Neural progenitor cell (in vitro differentiated cells): ENCODE measurements at places on chromosomes 13 and 19.

- DNase-seq: peak; percentile 38
Observed at GRCh38 chr19:7326105-7326877, 22.4 kb upstream of the ARHGEF18 start.

GRCh38 chr19:35717665-35718344, at the start of gene KMT2B:
Gene KMT2B (plus strand): TSS chr19:35718003. CDS start chr19:35718019, 16 bp downstream.
- DNase-seq: peak; percentile 99

DNA sequence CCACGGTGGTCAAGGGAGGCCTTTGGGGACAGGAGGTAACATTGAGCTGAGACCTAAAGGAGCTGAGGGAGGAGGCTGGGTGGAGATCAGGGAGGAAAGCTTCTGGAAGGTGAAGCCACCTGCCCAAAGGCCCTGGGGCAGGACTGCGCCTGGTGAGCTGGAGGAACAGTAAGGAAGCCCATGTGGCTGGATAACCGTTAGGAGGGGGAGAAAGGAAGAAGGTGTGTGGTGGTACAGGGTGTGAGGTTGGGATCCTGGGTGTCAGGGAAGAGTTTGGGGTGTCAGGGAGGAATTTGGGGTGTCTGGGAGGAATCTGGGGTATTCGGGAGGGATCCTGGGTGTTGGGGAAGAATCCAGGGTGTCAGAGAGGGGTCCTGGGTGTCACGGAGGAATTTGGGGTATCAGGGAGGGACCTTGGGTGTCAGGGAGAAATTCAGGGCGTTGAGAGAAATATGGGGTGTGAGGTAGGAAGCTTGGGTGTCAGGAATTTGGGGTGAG, 695 bp downstream of the TICAM1 start:
- no peak for DNase-seq

- peak; percentile 28 for DNase-seq
Observed at GRCh38 chr13:102903659-102904407, 58.0 kb downstream of the ERCC5 start.

DNA sequence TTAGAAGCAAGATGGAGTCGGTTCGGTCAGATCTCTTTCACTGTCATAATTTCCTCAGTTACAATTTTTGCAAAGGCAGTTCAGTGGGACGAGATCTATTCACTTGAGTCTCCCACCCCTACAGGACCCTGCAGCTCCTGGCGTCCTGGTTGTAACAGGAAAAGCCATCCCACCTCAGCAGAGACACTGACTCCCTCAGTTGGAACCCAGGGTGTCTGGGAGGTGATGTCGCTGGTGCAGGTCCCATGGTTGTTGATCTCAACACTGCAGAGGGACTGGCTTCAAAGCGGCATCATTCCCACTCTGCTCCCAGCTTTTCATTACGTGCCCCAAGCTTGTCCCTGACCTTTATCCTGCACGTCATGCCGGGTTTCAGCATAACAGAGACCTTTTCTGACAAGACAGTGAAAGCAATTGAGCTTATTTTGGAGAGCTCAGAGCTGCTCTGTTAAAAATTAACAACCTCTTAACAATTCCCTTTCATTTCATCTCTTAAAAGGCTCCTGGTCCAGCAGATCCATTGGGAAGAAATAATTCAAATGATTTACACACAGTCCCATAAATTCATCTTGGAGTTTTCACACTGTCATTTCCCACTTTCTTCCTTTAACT, 17.6 kb upstream of the COG3 start:
- no peak for DNase-seq

GRCh38 chr13:23673354-23673753, 103.1 kb downstream of the TNFRSF19 start:
- DNase-seq: no peak

DNA sequence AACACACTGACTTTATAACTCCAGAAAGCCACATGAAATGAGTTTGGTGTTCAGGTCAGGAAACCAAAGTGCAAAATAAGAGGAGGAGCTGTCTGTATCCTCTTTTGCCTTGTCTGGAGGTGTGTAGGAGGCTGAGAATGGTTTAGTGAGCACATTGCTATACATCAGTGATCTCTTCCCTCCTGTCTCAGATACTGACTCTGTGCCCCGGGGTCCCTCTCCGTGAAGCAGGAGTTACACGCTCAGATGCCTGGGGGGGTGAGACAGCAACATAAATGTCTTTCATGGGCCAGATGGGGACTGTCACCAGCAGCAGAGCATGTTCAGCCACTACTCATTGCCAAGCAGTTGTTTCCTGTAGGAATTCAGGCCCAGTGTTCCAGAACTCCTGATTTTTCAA, 285.4 kb downstream of the ATP8A2 start:
- DNase-seq: no peak

DNA sequence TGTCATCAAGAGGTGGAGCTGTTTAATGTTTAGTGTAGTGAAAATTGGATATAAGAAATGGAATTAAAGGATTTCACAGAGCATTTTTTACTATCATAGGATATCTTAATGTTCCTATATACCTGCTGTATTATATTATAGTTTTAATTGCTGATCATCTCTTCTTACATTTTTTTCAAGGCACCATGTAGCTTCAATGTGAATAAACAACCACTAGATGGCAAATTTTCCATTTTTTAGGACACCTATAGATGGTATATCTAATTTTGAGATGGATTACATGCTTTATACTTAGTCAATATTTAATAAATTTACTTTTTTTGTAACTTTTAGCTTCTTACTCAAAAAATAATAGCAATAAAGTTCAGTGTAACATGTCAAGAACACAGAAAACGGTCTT, 9.0 kb upstream of the ATXN8OS start:
- no peak for DNase-seq

DNA sequence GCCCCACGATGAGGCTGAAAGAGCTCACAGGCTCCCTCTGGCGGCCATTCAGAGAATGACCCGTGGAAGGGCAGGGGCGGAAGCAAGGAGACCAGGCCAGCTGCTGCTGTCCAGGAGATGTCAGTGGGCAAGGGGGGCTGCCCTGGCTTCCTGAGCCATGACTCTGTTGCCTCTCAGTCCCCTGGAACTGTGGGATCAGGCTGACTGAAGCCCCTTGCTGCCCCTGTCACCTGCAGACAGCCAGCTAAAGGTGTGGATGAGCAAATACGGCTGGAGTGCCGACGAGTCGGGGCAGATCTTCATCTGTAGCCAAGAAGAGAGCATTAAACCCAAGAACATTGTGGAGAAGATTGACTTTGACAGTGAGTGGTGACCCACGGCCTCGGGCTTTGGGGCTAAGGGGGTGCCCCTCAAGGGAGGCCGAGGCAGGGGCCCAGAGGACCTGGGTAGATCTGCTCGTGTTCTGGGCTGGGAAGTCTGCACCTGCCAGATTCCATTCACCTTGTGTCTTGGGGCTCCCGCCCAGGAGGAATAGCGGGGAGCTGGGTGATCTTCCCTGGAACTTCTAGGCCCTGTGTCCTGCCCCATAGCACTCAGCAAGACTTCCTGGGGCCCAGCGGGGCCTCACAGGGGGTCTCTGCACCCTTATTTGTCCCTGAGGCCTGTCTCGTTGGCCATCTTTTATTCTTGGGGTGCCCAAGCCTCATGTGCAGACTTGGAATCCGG, 12.5 kb upstream of the ACTN4 start:
- peak; percentile 67 for DNase-seq
